ENCODE measurements at places on chromosomes 5 and 9.
A peak's percentile ranks its signal among the peaks of the same experiment; 100 is the strongest.

- no peak for DNase-seq
Measured at GRCh38 chr9:104143550-104143910, 49.4 kb downstream of the SMC2 start.

DNA sequence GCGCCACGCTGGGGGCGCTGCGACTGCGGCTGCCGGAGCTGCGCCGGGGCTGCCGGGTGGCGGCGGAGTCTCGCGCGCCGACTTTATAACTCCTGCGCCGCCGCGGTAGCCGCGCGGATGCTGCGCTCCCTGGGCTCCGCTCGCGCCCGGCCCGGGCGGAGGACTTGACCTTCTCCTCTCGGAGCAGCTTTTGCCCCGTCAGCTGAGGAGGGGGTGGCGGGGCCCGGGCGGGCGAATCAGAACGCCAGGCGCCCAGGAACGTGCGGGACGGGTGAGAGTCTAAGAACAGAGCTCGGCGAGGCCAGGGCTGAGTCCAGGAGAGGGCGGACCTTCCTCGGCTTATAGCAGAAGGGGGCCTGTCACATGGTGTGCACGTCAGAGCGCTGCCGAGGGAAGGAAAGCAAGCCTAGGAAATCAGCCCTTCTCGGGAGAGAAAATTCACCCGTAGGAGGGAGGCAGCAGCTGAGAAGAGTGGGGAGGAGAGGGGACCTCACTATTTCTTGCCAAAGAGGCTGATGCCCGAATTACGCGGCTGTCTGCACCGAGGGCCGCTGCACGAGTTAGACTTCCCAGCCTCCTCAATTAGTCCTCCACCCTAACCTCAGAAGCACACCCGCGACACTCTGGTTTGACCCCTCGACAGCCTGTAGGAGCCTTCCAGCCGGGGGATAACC is at the start of gene FOXD1:
Gene FOXD1 (minus strand): TSS at position 315 of the 674 bp plus-strand sequence. CDS start 415 bp downstream, outside the sequence.
- no peak for DNase-seq

GRCh38 chr9:79885093-79885857 is 313.5 kb downstream of the TLE4 start:
- DNase-seq, result no peak

GRCh38 chr5:32600054-32600622 is 14.8 kb downstream of the SUB1 start:
- DNase-seq, result no peak

DNA sequence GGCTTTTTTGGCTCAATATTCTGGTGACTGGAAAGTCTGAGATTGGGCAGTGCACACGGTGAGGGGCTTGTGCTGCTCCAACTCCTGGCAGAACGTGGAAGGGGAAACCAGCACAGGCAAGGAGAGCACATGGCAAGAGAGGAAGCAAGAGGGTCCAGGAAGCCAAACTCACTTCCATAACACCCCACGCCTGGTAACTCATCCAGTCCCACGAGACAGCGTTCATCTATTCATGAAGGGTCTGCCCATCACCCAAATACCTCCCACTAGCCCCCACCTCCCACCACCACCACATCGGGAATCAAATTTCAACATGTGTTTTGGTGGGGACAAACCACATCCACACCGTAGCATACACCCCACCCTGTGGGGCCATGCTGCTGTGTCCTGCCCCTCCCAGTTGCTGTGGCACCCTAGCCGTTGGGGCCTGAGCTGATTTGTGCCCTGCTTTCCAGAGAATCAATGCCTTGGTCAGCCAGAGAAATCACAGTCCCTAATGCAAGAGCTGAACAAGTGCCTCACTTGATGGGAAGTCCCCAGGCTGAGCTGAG is 27.3 kb downstream of the PROP1 start:
- no peak for DNase-seq

GRCh38 chr9:127221695-127222094 is 42.9 kb upstream of the GARNL3 start:
- DNase-seq, result no peak

DNA sequence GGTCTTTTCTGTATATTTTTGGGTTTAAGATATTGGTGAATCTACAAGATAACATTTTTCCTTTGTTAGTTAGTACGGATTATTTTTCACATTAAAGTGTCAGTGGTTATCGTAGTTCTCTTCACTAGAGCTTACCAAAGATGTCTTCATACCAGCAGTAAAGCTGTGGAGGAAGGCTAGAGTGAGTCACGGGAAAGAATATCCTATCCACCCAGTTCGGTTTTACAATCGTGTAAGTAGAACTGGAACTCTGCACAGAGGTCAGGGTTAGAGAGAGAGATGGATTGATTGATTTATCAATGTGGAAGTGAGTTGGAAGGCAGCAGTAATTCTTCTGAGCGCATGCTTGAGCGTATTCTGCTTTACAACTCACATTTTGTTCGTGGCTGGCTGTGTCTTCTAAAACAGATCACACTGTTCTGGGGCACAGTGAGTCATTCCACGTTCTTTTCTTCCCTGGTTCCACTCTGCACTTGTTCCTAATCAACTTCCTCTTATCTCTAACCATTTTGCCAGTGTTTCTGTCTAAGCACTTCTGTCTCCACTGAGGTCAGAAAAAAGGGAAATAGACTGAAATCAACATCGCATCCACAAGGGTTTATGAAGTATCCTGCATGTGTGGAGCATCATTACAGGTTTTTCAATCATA is 86.5 kb upstream of the ARRDC3 start:
- peak; percentile 20 for DNase-seq

- no peak for DNase-seq
Measured at GRCh38 chr5:57531333-57531732, 48.7 kb upstream of the ACTBL2 start.

- no peak for DNase-seq
Measured at GRCh38 chr5:130400091-130400490, 495.8 kb downstream of the CHSY3 start.

GRCh38 chr5:53834500-53834899 is 274.1 kb downstream of the NDUFS4 start:
- DNase-seq, result no peak

DNA sequence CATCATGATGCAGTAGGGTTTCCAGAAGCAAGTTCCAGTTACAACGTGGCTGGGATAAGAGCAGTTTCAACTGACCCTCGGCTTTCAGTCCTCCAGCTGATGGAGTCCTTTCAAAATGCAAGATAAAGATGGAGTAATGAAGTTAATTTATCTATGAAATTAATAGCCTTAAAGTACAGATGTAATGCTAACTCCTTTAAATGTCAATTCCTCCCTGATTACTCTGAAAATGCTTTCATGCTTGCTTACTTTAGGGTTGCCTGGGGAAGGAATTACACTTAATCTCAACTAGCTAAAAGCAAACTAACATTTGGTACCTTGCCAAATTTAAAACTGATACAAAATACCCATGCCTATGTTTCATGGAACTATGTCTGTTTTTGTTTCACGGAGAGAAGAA is 178.4 kb downstream of the KIAA0825 start:
- no peak for DNase-seq

DNA sequence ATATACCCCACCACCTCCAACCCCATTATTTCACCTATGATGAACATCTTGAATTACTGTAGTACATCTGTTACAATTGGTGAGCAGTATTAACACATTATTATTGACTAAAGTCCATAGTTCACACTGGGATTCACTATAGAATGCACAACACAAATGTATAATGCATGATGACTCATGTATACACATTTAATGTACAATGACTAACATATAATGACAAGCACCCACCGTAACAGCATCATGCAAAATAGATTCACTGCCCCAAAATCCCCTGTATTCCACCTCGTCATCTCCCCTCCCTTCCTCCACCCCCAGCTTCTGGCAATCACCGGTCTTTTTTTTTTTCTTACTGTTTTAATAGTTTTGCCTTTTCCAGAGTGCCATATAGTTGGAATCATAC is 47.1 kb upstream of the NEK6 start:
- DNase-seq, result no peak

GRCh38 chr9:20125727-20126126 is 336.9 kb upstream of the SLC24A2 start:
- DNase-seq, result no peak

DNA sequence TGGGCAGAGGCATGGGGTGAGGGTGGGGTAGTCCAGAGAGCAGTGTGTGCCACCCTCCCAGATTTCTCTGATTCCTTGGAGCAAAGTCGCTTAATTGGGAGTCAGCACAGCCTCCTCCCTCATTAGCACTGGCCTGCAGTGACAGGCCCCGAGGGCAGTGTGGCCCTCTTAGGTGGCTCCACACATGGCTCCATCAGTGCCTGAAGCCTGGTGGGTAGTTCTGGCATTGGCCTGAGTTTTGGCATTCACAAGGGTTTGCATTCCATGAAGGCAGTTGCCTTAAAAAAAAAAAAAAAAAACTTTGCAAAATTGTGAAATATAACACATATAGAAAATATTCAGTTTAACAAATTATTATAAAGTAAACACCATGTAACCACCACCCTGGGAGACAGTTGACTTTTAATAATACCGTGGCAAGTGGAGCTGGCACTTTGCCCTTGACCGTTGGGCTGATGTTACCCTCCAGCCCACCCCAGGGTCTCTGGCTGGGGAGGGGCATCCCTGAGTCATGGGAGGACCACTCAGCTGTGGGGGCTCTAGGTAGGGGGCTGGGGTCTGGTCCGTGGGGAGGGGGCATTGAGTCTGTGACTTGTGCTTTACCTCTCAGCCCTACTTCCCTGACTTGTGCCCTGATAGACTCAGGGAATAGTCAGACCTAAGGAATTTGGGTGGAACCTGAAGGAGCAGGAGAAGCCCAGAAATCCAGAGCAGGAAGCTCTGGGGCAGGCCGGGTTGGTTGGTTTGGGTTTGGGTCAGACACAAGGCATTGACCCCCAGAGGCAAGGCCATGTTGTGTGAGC is 51.3 kb upstream of the PITX1 start:
- DNase-seq, result no peak

DNA sequence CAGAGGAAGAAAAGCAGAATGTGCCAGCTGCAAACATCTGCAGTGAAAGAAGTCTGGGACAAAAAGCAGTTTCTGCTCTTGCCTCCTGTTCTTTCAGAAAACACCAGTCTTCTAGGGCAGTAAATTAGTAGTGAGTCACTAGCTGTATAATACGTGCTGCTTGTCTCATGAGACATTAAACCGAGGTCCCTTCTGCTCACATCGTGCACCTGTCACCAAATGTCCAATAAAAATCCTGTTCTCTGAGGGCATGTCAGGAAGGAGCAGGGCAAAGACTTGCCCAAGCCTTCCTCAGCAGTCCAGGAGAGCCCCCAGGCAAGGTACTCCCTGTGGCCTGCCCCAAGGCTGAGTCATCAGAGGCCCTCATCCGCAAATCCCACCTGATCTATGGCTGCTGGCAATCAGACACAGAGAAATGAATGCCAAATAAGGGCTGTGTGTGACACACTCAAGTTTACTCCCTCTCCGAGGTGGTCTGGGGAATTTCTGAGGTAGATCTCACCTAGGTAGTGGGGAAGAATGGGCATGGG is 255.3 kb upstream of the SMARCA2 start:
- no peak for DNase-seq

DNA sequence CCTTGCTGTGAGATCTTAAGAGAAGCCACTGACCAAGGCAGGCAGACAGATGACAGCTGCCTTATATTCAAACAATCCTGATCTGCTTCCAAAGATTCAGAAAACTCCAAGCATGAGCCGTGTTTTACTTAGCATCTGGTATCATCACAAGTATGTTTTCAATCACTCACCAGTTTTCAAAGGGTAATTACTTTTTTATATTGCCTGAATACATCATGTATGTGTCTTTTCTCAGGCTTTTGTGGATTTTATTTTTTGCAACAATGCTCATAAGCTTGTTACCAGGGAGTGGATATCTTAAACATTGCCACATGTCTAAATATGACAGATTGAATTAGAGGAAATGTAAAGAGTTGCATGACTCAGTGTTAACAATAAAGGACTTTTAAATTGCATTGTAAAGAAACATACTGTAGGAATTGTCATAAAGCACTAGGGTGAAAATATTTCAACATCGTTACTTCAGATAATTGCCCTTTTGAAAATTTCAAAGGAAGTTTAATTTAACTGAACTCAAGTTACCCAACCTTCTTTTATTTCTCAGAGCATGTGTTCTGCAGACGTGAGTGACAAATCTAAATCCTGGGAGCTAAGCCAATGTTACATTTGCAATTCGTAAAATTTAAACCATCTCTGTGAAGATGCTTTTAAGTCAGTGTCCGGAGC is 326.1 kb downstream of the PLK2 start:
- no peak for DNase-seq

DNA sequence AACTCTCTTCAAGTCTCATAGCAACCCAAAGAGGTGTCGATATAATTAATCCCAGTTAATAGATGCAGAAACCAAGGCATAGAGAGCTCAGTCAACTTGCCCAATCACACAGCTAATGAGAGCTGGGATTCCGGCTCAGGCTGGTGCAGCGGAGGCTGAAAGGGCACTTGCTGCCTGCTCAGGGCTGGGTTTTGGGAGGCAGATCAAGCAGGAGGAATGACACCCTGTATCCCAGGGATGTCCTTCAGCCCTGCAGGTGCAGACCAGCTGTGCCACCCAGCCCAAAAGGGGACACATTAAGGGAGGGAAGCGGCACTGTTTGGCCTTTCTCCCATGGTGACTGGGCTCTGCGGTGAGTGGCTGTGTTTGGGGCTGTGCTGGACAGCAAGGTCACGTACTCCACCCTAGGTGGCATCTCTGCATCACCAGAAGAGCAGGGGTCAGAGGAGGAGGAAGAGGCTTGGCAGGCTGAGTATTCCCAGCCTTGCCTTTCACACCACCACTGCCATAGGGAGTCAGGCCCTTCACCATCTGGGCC is 124.1 kb downstream of the MVB12B start:
- no peak for DNase-seq

DNA sequence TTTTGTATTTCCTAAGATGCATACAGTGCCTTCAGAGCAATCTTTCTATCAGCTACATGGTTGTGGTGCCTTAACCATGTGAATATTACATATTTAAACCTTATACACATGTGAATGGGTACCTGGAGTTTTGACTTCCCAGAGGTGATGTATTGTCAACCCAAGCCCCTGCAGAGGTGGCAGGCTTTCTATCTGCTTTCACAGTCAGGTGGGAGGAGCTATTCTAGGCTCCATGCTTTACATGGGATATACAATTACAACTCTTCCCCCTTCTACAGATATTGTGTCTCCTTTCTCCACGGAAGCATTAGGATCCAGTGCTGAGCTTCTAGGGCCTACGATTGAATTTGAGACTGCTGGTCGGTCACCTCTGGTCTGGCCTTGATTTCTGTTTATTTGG is 89.8 kb upstream of the TUT7 start:
- no peak for DNase-seq

DNA sequence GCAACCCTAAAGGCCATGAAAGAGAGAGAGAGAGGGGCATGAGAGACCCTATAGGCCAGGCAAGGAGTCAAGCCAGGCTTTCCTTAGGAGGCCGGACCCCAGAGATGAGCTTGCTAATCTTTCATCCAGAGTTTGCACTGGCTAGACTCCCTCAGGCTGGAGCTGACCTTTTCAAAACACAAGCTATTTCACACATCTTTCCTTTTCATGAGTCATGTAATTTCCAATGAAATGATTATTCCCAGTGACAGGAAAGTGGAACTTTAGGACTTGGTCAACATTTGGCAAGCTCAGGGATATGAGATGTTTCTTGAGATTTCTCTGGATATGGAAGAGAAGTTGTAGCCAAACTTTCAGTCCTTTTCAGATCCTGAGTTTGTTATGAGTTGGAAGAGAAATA is 117.7 kb downstream of the TARS1 start:
- no peak for DNase-seq
